HS-5 (cell line): ENCODE measurements at places on chromosomes 6 and 20.

GRCh38 chr6:15453186-15453585 lies 207.3 kb downstream of the JARID2 start:
- no peak for DNase-seq

- no peak for DNase-seq
Observed at GRCh38 chr20:34979366-34980153, 23.9 kb downstream of the MYH7B start.

DNA sequence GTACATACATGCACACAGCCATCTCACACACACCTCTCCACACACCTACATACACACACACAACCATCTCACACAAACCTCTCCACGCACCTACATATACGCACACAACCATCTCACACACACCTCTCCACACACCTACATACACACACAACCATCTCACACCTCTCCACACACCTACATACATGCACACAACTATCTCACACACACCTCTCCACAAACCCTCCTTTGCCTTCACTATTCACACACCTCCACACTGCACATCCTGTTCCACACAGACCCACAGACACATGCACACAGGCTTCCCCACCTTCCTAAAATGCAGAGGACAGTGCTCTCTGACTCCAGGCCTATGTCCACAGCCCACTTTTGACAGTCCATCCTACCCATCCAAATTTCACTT lies 16.3 kb upstream of the NINL start:
- DNase-seq = no peak

DNA sequence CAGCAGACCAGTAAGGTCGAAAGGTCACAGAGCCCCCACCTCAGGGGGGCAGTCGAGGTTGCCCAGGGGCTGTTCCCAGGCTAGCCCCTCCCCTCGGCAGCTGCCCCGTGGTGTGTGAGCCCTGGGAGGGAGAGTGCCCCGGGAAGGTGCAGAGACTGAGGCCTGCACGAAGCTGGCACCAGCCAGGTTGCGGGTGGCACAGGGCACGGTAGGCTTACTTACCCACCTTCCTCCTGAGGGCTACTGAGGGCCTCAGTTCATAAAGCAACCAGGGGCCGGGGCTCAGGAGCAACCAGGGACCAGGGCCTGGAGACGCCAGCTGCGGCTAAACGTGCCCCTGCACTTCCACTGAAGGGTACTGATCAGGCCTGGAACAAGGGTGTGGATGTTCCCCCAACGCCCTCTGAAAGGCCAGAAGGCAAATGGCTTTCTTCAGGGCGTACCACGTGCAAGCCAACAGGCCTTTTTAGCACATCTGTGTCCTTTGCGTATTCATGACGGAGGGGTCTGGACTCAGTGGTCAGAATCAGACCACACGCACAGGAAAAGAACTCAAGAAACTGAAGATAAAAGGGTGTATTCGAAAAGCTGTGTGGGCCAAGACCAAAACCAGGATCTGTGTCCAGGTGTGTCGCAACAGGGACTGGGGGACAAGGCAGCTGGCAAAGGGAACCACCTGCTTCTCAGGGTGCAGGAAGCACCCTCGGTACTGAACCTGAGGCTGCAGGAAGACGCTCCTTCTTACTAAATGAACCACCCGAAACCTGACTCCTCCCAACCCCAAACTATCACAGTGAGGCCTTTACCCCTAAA lies 24.5 kb upstream of the TCFL5 start:
- DNase-seq = no peak

DNA sequence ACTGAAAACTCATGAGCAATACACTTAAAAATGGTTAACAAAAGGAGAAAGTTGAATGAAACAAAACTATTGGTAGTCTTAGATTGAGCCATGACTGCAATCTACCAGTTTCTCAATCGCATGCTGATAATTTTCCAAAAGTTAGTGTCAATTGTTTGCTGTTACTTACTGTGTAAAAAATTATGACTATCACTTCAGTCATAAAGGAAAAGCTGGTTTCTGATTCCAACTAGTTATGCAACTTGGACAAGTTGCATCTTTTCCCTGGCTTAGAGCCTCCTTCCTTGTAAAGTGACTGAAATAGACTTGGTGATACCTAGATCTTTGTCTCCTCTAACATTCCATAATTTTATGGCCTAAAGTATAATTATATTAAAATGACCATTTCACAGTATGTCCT lies 88.3 kb upstream of the PAK5 start:
- DNase-seq = no peak

DNA sequence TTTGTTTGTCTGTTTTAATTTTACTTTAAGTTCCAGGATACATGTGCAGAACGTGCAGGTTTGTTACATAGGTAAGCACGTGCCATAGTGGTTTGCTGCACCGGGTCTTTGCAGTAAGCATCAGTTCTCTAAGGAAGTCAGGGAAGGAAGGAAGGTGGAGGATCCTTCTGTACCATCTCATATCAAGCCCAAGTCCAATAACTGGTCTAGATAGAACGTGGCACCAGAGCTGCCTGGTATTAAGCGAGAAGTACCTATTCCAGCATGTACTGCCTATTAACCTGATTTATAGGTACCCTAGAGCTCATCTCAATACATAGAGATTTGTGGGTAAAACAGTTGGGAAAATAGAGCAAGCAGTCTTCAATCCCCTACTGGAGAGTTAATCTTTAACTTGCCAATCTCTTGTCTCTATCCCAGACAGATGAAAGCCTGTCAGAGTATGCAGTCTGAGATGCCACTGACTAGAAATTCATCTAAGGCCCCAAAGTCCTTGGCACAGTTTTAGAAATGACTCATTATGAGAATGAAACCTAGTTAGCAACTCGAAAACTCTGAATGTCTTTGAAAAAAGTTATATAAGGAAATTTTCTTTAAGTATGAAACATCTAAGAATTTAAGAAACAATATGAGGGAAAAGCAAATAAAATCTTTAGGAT lies 144.9 kb downstream of the TFAP2A start:
- DNase-seq = peak; percentile 24

GRCh38 chr20:33393609-33394008 lies 7.7 kb downstream of the CDK5RAP1 start:
- DNase-seq = no peak

DNA sequence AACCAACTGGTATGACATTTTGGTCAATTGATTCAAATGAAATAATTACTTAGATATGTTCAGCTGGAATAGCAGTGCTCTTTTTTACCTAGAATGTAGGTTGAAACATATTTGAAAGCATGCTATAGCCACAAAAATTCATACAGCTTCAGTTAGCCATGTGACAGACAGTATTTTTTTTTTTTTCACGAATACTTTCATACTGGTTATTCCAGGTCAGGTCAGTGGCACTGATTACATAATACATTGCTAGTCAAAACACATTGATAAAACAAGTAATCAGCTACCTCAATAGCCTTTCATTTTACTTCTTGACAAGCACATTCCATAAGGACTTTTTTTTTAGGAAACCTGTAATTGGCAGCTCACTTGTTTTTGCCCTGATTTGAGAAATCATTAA lies 222.6 kb downstream of the EYA4 start:
- DNase-seq = no peak

DNA sequence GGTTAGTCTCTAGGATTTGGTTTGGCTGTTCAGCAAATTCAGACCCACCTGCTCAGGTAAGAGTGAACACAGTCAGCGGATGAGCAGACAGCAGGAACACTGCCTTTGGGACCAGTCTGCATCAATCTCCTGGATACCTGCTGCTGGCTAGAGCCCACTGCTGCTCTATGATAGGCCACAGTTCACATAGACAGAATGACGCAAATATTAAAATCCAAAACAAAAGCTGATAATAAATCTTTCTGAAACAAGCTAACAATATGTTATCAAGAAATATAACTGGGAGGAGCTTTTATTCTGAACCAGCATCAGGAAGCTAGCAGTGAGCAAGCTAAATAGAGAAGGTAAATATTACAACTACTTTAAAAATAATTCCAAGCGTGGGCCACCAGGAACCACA lies at the start of gene TAAR1:
Gene TAAR1, minus strand, starts transcription at position 101 of the 400 bp plus-strand sequence. CDS start 13,179 bp downstream, outside the sequence.
- no peak for DNase-seq

DNA sequence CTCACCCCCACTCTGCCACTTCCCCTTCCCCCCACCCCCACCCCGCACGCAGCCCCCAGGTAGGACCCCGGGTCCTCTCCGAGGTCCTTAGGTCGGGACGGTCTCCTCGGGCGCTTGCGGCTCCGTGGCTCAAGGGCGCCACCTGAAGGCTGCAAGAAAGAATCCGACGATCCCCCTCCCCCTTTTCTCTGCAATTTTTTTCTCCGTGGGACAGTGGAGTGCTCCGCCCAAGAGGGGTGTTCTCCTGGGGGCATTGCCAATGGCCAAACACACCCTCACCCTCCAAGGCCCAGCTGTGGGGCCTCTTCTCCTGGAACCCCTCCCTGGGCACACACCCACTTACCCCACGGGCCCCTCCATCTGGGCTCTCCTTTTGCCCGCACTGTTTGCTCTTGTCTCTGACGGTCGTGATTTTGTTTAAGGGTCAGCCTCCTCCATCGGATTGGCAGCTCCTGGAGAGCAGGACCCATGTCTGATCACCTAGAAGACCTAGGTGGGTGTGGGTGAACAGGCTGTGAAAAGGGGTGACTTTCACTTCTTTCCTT lies 1.1 kb upstream of the TMEM74B start:
- no peak for DNase-seq

DNA sequence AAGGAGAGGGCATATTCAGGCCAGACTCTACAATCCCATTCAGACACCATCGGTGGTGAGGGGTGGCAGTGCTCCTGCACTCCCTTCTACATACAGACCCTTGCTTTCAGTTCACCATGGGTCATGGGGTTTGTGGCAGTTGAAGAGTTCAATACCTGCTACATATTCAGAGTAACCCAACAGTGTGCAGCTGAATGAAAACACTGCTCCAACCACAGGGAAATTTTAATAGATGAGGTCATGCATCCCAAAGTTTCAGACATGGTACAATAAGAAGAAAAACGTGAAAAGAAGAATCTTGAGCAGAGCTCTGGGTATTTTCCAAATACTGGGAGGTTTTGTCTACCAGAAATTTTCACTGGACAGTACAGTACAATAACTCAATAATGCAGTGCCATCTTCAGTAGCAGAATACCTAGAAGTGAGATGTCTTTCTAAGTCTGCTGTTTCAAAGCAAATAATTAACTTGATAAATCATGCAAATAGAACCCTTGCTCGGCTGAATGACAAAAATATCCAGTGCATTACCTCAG lies 162.1 kb downstream of the PTPRK start:
- DNase-seq = no peak

DNA sequence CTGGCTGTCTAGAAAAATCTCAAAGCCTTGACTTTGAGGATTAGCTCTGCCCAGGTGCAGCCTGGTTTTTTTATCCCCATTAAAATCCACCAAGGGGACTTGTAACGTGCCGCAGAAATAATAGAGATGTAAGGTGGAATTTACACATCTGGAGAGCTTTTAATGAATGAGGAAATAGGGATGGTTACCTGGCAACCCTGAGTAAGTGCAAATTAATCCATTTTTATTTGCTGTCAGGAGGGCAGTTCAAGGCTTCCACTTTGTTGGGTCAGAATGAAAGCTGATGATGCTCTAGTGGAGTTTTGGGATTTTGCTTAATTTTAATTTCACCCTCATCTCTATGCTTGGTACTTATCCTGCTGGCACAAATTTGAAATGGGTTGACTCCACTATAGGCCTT lies 163.4 kb upstream of the CEP162 start:
- DNase-seq = no peak

GRCh38 chr20:1800180-1800579 lies 95.0 kb upstream of the SIRPA start:
- no peak for DNase-seq
